ENCODE measurements at places on chromosomes 11 and 22. TPM values are rescaled to one million over a fixed set of nuclear protein-coding genes. Genes with fewer than 3 reads are reported as not detected.

Gene MMP8
- not detected for total RNA-seq

Gene HEPHL1
- not detected for total RNA-seq

Gene SMPD1
- total RNA-seq = 49.7 TPM

Gene GRM5
- not detected for total RNA-seq

Gene BEST1
- total RNA-seq = 0.58 TPM

Gene TREH
- total RNA-seq = not detected

Gene C11orf97
- total RNA-seq = not detected

Gene TOP3B
- total RNA-seq = 11.2 TPM

Gene MN1
- 7.7 TPM for total RNA-seq

Gene OR5A1
- not detected for total RNA-seq

Gene SNX32
- total RNA-seq = not detected

Gene MAPK12
- 17.2 TPM for total RNA-seq

Gene TBX1
- 8.0 TPM for total RNA-seq

Gene GRAP2
- 1.6 TPM for total RNA-seq

Gene TRIM5
- total RNA-seq = 8.4 TPM

Gene CRYBB3
- total RNA-seq = not detected

Gene BID
- total RNA-seq = 14.5 TPM

Gene KDELR3
- 6.0 TPM for total RNA-seq

Gene KCTD14
- total RNA-seq = 0.16 TPM

Gene MMP10
- not detected for total RNA-seq

Gene ROM1
- 2.0 TPM for total RNA-seq

Gene DDB1
- 128 TPM for total RNA-seq

Gene PGR
- total RNA-seq = 11.7 TPM

Gene CRYBB2
- not detected for total RNA-seq

Gene RTL10
- 6.6 TPM for total RNA-seq

Gene BTBD18
- not detected for total RNA-seq

Gene IL17REL
- not detected for total RNA-seq

Gene DDI1
- total RNA-seq = not detected

Gene C11orf86
- total RNA-seq = not detected

Gene CCDC116
- total RNA-seq = 0.11 TPM

Gene OR4C16
- total RNA-seq = not detected

Gene CTSW
- total RNA-seq = 0.49 TPM

Gene HPX
- 0.44 TPM for total RNA-seq

Gene PTS
- total RNA-seq = 27.0 TPM

Gene LIF
- 0.16 TPM for total RNA-seq
